Activated T-helper 1 cell treated with Interleukin-2 at 50 U/mL for 16 hours (primary cell): ENCODE measurements at places on chromosomes 16 and 17.

DNA sequence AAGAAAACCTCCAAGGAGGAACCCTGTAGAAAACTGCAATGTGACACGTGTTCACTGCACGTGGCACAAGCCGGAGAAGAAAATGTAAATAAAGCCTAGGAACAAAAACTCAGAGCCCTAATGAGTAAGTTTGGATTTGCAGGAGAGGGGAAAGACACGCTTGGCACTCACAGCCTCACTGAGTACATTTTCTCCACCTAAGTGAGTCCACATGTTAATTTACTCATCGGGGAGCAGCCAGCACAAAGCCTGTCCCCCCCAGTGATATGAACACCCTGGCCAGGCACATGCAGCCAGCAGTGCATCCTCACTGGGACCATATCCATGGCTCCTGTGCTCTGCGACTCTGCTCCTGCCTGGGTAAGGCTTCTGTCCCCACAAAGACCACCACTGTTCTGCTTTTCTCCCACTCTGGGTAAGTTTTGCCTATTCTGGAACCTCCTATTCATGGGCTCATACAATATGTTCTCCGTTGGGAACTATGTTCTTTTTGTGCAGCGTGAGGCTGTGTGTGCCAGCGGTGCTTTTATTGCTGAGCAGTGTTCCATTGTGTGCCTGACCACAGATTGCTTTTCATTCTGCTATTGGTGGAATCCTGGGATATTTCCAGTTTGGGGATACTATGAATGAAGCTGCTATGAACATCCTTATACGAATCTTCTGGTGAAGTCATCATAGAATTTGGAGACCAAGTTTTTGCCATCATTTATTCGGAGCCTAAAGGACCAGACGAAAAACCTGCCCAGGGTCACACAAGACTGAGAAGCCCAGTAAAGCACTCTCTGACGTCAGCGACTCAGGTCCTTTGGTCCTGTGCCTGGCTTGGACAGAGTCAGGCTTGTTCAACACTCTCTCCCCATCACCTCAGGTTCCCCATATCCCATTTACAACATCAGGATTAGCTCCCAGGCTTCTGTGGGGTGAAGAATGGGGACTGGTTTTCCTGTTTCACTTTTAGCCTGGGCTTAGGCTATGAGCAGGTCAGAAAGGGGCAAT is 53.3 kb downstream of the RNF112 start:
- DNase-seq, result no peak

DNA sequence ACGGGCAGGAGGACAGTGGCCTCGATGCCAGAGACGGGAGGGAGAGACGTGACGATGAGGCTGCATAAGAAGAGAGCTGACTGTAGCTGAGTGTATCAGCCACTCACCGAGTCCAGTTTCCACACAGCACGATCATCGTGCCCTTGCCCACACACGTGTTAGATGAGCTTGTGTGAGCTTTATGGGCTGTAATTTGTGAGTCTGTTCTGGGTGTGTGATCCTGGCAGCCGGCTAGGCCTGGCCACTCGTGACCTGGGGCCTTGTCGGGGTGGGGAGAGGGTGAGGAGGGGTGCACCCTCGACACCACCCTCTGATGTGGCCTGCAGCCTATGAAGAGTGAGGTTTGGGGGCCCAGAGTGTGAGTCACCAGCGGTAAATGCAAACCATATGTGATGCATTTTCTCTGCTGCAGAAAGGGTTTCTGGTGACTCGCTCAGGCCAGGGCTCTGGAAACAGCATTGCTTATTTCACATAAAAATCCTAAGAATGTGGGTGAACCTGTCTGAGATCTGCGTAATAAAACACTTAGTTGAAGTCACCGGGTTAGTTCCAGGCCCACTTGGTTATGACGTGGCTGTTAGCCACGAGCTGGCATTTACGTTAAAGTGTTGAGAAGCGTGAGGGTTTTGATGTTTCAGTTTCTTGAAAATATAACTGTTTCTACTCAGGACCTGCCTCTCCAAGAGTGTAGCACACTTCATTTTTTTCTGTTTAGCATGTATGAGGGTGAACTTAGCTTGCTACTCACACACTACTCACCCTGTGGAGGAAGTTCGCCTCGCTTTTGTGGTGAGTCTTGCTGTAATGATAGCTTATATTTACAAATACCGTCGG is 4.2 kb downstream of the METRNL start:
- DNase-seq, result peak; percentile 33

DNA sequence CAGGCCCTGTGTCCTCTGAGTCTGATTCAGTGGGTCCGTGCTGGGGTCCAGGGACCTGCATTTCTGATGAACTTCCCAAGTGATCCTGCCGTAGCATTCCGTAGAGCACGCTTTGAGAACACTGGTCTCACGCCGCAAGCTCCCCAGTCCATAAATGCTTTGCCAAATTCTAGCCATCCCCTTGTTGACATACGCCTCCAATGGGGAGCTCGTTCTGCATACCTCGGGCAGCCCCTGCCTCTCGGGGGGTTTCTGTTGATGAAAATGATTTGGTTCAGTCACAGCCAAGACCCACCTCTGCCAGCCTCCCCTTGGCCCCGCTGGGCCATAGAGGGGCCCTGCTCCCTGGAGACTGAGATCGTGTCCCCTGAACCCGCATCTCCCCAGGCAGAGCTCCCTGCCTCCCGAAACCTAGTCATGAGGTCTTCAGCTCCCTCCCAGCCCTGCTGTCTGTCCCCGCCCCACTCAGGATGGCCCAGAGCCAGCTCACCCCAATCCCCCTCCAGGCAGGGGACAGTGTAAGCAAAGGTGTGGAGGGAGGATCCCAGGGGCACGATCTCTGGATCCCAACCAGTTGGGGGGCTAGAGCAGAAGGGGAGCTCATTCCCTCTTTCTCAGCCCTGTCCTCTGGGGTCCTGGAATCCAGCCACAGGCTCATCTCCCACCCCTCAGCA is 16.2 kb upstream of the SPNS2 start:
- no peak for DNase-seq

DNA sequence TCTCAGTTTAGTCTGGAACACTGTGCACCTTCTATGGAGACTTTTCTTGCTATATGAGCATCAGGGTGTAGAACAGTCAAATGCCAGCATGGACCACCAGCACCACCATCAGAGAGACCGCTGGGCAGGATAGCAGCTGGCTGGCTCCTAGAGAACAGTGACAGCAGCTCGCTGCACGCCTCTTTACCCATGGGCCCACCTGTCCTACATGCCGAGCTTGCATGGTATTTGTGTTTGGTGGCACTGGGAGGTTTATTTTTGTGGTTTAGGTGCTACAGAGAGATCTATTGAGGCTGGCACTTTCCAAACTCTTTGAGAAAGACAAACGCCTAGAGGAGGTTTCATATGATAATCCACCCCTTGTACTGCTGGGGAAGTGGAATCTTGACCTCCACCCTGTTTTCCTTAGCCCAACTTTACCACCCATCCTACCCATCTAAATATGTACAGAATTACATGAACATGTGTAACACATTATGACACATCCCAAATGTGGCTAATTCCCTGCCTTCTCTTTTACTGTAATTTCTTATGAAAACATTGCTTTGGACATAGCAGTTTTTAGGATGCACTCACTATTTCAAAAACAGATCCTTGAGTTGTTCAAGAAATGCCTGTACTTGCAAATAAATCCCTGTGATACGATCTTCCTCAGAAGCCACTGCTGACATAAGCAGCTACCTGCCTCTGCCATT is 46.3 kb downstream of the COG7 start:
- no peak for DNase-seq

- DNase-seq, result no peak
Observed at GRCh38 chr17:37212179-37212578, 163.6 kb upstream of the C17orf78 start.

DNA sequence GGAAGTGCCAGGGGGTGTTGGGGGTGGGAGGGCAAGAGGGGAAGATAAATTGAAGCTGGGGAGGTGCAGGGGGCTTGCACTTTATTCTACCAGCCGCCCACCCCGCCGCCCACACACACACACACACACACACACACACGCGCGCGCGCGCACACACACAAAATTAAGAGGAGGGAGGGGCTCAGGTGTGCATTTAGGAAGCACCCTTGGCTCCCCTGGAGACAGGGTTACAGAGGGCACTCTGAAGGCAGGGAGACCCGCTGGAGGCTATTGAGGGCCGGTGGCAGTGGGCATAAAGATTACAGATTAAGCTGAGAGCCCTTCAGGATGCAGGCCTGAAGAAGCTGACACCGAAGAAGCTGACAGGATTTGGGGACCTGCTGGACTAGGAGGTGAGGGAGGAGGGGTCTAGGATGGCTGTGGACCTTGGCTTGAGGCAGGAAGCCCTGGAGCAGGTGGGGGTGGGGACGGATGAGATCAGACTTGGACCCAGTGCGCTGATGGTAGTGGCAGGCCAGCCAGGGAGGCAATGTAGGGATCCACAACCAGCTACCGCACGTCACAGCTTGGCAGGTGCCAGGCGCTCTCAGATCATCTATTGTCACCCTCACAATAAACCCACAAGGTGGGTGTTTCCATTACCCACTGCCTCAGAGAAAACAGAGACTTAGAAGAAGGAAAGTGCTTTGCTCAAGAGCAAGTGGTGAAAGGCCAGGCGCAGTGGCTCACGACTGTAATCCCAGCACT is 772 bp upstream of the SAMD14 start:
- DNase-seq, result no peak

GRCh38 chr17:49217651-49218413 is 7.3 kb downstream of the ABI3 start:
- DNase-seq, result peak; percentile 52

GRCh38 chr17:64151016-64151368 is 21.0 kb upstream of the ERN1 start:
- no peak for DNase-seq

- DNase-seq, result no peak
Observed at GRCh38 chr16:55035956-55036355, 105.3 kb downstream of the IRX5 start.

- no peak for DNase-seq
Observed at GRCh38 chr17:28841901-28842281, 699 bp downstream of the FAM222B start.

DNA sequence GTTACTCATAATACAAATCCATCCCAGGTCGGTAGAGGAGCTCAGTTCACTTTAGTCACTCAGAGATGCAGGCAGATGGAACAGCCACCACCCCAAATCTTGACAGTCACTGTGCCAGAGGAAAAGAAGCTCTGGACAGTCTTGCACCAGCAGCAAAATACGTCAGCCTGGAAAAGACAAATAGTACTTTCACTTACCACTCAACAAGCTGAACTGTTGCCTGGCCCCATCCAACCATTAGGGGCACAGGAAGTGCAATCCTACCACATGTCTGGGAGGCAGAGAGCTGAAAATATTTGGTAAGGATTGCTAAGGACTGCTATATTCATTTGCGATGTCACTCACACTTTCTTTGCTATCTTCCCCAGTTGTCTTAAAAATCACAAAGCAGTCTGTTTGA is 239.1 kb upstream of the TOX3 start:
- DNase-seq, result no peak

DNA sequence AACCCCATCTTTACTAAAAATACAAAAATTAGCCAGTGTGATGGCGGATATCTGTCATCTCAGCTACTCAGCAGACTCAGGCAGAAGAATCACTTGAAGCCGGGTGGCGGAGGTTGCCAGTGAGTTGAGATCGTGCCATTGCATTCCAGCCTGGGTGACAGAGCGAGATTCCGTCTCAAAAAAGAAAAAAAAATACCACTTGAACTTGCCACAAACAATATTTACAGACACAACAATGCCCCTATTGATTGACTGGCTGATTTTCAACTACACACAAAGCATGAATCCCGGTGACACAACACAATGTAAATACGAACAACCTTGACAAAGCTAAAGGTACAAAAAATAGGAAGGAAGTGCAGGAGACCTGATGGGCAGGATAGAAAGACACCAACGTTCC is 49.3 kb downstream of the NXN start:
- no peak for DNase-seq

DNA sequence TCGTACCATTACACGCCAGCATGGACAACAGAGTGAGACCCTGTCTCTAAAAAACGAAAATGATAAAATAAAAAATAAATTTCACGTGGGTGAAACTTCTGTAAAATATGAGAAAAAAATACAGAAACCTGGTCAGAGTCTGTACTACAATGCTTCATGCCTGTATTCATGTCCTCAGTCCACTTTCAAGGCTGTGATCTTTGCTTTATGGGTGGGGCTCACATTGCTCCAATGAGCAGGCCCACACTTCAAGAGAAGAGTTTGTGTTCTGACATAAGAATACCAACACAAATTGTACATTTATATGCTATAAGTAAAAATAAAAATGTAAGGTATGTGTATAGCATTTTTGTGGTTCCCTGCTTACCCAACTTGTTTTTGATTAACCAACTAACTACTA is 32.2 kb upstream of the ABCA3 start:
- DNase-seq, result no peak

GRCh38 chr17:17254036-17254435 is 17.1 kb upstream of the FLCN start:
- DNase-seq, result no peak

DNA sequence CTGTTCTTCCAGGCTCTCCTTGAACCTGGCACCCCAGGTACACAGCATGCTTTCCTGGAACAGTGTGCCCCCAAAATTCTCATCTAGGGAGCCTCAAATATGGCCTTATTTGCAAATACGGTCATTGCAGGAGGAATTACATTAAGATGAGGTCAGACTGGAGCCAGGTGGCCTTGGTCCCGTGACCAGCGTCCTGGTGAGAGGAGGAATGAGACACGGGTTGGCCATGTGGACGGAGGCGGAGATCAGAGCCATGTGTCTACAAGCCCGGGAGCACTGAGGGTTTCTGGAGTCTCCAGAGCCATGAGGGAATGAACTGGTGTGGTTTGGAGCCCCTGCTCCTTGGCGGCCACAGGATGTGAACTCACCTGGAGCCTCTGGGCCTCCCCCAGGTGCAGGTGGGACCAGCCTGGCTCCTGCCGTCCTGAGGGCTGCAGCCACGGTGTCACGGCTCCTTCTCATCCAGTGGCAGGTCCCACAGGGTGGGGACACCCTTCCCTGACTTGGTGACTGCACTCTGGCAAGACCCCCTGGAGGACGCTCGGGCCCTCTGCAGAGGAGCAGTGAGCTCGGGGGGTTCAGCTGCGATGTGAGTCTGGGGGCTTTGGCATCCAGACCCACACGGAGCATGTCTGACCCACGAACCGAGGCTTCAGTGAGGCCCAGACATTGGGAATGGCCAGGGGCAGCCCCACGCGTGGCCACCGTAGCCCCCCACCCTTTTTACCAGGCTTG is 21.8 kb upstream of the GNG13 start:
- DNase-seq, result no peak

- no peak for DNase-seq
Observed at GRCh38 chr16:24074574-24074973, 181.6 kb upstream of the CACNG3 start.

DNA sequence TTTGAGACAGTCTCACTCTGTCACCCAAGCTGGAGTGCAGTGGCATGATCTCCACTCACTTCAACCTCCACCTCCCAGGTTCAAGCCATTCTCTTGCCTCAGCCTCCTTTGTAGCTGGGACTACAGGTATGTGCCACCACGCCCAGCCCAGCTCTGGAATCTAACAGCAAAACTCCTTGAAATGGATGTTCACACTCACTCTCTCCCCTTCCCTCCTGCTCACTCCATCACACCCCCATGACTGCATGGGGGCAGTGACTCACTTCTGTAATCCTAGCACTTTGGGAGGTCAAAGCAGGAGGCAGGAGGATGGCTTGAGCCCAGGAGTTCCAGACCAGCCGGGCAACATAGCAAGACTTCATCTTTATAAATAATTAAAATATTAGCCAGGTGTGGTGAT is 11.1 kb upstream of the TFAP4 start:
- no peak for DNase-seq

GRCh38 chr17:1197781-1198490 is 18.2 kb upstream of the ABR start:
- DNase-seq, result peak; percentile 42
